ENCODE measurements at places on chromosomes 2 and 18. TPM values are rescaled to one million over a fixed set of nuclear protein-coding genes. Genes with fewer than 3 reads are reported as not detected.

RAX gene
- total RNA-seq: 19.3 TPM

SERPINB13 gene
- total RNA-seq: 0.49 TPM

MEIS1 gene
- total RNA-seq: 89.4 TPM

SKOR2 gene
- total RNA-seq: not detected

SLC5A6 gene
- total RNA-seq: 366 TPM

PARD6G gene
- 10.2 TPM for total RNA-seq

ELOA2 gene
- not detected for total RNA-seq

SLC38A11 gene
- total RNA-seq: not detected

Measured in A673 (cell line).